Hepatic stellate cell (primary cell): ENCODE measurements at places on chromosomes 11 and 22.
A peak's percentile ranks its signal among the peaks of the same experiment; 100 is the strongest.

- DNase-seq, result no peak
These were observed 10.6 kb upstream of the GNB1L start for GRCh38 chr22:19865141-19865829.

- no peak for DNase-seq
These were observed 2.8 kb downstream of the ZNHIT2 start for GRCh38 chr11:65114538-65115171.

- peak; percentile 81 for DNase-seq
These were observed 4.5 kb downstream of the MYEOV start for GRCh38 chr11:69298267-69299022.

GRCh38 chr22:47090591-47091245 is 328.3 kb downstream of the TBC1D22A start:
- DNase-seq, result peak; percentile 60

DNA sequence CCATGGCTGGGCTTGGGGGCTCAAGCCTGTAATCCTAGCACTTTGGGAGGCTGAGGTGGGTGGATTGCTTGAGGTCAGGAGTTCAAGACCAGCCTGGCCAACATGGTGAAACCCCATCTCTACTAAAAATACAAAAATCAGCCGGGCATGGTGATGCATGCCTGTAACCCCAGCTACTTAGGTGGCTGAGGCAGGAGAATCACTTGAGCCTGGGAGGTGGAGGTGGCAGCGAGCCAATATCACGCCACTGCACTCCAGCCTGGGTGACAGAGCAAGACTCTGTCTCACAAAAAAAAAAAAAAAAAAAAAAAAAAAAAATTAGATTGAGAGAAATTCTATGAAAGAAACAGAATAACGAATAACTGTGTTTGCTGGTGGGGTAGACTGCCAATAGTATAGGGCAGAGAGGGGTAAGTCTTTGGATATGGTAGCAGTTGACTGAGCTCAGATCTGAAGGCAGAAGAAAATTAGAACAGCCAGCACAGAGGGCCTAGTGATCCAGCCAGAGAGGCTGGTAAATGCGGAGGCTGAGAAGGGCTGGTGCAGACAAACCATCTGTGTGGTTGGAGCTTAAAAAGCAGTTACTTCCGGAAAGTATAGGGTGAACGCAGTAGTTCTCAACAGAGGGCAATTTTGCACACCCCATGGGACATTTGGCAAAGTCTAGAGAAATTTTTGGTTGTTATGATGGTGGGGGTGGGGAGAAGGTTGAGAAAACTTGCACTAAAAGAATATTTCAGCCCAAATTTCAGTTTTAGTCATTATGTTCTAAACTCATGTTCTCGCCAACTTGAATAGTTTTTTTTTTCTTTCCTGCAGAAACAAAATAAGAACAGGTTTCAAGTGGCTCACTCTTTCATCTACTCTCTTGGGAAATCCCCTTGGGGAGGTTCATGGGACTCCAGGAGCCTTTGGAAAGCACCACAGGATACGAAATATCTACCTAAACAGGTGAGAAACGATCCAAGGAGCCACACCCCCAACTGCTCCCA is 1.6 kb upstream of the HORMAD2 start:
- DNase-seq, result no peak

DNA sequence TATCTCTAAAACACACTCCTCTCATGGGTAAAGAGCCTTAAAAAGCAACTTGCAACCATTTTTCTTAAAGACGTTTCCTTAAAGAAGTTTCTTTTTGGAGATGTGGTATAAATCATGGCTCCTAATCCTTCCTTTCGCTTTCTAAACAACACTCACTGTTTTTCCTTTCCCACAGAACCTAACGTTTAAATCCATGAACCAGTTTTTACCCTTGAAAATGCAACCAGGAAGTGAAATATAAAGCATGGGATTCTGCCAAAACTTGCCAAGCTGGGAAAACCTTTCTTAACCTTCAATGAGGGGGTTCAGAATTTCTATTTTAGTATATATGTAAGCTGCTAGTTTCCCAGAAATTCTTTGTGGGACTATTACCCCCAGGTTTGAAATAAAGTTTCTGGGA is 8.6 kb downstream of the PLEKHA7 start:
- DNase-seq, result no peak

GRCh38 chr11:33934450-33934849 is 42.6 kb upstream of the LMO2 start:
- no peak for DNase-seq

GRCh38 chr11:13286279-13286821 is 8.8 kb downstream of the BMAL1 start:
- no peak for DNase-seq

- DNase-seq, result peak; percentile 4
These were observed 221.9 kb downstream of the SBF2 start for GRCh38 chr11:10072142-10072541.

GRCh38 chr11:36343436-36343835 is 47.3 kb downstream of the PRR5L start:
- no peak for DNase-seq

- no peak for DNase-seq
These were observed 6.9 kb downstream of the POU2AF3 start for GRCh38 chr11:111305162-111305802.

DNA sequence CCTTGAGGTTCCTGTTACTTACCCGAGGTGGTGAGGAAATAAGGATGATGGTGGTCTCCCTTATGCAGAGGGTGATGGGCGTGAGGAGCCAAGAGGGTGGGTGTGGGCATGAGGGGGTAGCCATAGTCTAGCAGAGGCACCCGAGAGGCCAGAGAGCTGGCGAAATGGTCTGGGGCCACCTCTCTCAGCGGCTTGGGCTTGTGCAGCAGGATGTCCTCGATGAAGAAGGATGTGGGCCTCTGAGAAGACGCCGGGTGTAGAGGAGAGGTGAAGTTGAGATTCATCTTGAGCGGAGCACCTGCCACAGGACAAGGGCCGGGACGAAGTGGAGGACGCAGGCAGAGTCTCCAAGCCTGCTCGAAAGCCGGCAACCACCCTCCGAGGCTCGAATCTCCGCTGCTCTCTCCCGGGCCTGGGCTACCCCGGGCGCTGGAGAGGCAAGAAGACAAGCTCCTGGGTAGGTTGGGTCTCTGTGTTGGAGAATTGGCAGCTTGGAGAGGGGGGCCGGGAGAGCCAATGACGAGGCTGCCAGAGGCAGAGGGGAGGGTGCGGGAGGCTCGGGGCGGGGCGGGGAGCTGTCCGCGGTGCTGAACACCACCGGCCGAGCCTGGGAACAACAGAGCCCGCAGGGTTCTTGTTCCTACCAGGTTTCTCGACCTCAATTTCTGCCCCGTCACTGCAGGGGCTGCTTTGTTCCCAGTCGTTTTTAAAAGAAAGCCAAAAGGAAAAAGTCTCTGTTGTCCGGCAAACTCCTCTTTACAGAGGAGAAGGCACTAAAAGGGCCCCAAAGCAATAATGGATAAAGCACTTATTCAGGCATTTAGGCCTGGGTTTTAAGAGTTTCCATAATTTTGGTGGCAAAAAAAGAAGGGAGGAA is at the start of gene BSX:
Gene BSX (minus strand): TSS at position 447 of the 877 bp plus-strand sequence. CDS start 163 bp downstream, at position 284.
- peak; percentile 35 for DNase-seq

GRCh38 chr11:59857439-59858434 is 8.6 kb downstream of the TCN1 start:
- no peak for DNase-seq

GRCh38 chr22:27987557-27987956 is 68.5 kb upstream of the PITPNB start:
- DNase-seq, result peak; percentile 40

- DNase-seq, result no peak
These were observed 65.3 kb downstream of the BCL2L13 start for GRCh38 chr22:17703811-17704210.

GRCh38 chr11:71370895-71371673 is 77.1 kb downstream of the DHCR7 start:
- DNase-seq, result no peak

- DNase-seq, result no peak
These were observed 3.5 kb upstream of the IFITM3 start for GRCh38 chr11:324156-324555.

- no peak for DNase-seq
These were observed 69.9 kb upstream of the ASPHD2 start for GRCh38 chr22:26359156-26359555.

GRCh38 chr11:117232092-117232878 is at the start of gene RNF214:
TSS of gene RNF214 (plus strand) at chr11:117232671. CDS start at chr11:117234273, 1,602 bp downstream.
- peak; percentile 96 for DNase-seq

DNA sequence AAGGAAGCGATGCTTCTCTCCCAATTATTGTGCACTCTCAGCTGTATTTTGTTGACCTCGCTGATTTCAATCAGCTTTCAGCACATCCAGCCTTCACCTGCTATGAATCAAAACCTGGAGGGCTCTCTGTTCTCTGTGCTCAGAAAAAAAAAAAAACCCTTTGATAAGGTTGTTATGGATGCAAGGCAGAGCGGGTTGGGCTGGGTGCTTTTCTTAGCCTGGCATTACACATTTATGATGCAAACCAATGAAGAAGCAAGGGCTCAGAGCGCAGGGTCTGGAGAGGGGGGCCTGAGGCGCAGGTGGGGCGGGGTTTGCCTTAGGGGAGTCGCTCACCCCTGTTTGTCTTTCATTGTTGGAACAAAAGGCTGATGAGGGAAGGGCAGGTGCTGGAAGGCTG is 86.0 kb upstream of the CADM1 start:
- no peak for DNase-seq

- DNase-seq, result no peak
These were observed 14.6 kb downstream of the PPME1 start for GRCh38 chr11:74185695-74186094.

- DNase-seq, result peak; percentile 37
These were observed 6.0 kb upstream of the OR5B21 start for GRCh38 chr11:58513747-58514367.

GRCh38 chr11:118170882-118171268 is 5.6 kb downstream of the SCN2B start:
- no peak for DNase-seq

- no peak for DNase-seq
These were observed 21.5 kb downstream of the MYH9 start for GRCh38 chr22:36366291-36366708.

DNA sequence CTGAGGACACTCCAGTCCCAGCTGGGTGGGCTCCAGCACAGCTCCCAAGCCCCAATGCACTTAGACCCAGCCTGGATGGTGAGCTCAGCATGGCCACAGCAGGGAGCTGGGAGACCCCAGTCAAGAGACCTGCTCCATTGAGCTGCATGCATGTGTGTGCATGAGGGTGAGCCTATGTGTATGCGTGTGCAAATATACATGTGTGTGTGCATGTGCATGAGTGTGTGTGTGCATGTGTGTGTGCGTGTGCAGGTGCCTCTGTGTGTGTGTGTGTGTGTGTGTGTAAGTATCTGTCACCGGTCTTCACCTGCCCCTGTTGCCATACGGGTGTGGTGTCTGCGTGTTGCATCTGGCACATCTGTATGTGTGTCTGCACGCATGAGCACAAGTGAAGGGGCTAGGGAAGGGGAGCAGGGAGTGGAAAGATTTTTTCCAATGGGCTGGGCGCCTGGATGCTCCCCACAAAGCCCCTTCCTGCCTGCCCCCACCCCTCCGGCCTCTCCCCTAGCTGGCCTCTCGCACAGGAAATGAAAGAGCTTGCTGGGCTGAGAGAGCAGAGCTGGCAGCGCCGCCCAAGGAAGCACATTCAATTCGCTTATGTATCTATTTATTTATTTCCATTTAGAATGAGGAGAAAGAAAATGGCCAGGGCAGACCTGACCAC is 4.1 kb downstream of the TSPAN32 start:
- peak; percentile 43 for DNase-seq

- no peak for DNase-seq
These were observed 42.3 kb downstream of the PLAAT5 start for GRCh38 chr11:63448646-63449045.

GRCh38 chr11:79071190-79071589 is 369.6 kb downstream of the TENM4 start:
- no peak for DNase-seq

- no peak for DNase-seq
These were observed 3.5 kb upstream of the PDGFB start for GRCh38 chr22:39248254-39248653.

GRCh38 chr11:66123902-66124301 is 53.8 kb downstream of the PACS1 start:
- no peak for DNase-seq

GRCh38 chr11:32044158-32044863 is 46.6 kb upstream of the RCN1 start:
- no peak for DNase-seq

DNA sequence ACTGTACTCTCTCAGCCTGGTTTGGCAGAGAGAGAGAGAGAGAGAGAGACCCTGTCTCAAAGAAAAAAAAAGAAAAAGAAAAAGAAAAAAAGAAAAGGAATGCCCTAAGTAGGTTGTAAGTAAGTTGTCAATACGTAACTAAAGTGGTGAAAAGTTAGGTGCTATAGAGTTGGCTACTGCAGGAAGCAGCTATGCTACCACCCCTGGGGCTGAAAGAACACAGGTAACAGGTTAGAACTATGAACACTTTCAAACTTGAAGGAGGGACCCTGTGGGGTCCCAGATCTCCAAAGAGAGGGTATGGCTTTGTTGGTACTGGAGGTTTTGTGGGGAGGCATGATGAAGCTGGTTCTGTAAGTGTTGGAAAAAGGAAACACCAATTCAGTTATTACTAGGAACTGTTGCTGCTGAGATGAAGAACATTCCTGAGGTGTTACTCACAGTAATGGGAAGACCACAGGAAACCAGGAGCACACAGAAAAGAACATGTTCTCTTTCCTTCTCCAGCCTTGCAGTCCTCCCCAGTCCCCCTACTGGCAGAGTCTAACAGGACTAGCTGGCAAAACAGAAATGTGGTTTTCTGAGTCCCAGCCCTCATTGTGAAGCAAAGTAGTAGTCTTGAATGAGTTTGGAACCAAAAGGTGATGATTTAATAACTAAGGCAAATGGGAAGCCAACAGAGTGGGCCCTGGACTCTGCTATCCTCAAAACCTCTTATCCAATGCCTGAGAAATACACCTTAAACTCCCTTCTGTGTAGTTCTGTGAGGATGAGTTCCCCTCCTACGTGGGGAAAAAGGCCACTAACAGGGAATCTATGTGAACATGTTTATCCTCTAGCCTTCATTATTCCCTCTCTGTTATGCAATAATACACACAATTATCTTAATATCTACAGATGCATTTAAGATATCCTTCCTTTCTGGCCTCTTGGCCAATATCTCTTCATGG is 427.0 kb upstream of the DDI1 start:
- DNase-seq, result peak; percentile 62

GRCh38 chr11:63404161-63404935 is 34.8 kb downstream of the SLC22A9 start:
- no peak for DNase-seq

- no peak for DNase-seq
These were observed 6.4 kb upstream of the REXO2 start for GRCh38 chr11:114432893-114433292.

DNA sequence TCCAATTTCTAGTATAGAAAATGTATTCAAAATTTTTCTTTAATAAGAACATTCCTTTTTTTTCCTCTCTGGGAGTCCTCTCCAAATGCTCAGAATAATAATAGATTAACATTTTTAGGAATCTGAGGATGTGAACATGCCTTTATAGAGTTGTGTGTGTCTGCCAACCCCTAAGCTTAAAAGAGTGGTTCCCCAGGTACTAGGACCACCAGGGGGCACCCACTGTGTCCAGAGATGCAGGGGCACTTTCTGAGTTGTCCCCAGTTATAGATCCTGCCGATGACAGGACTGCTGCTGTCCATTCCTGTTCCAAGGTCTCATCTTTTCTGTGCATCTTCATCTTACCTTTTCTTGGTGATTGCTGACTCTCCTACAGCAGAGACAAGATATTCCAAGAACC is 27.0 kb upstream of the MICAL2 start:
- no peak for DNase-seq
